ENCODE measurements at places on chromosomes 16 and 17.

DNA sequence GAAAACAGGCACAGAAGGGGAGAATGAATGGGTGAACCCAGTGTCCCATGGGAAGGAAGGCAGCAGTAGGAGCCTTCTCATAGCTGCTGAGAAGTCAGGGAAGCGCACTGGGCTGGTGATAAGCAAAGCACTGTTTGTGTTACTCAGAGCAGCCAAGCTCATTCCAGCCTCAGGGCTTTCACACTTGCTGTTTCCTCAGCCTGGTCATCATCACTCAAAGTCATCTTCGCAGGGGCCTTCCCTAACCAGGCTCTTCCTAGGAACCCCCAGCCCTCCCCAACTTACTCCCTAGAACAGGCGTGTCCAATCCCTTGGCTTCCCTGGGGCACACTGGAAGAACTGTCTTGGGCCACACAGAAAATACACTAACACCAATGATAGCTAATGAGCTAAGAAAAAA is 32.1 kb upstream of the LONP2 start:
- DNase-seq = no peak

DNA sequence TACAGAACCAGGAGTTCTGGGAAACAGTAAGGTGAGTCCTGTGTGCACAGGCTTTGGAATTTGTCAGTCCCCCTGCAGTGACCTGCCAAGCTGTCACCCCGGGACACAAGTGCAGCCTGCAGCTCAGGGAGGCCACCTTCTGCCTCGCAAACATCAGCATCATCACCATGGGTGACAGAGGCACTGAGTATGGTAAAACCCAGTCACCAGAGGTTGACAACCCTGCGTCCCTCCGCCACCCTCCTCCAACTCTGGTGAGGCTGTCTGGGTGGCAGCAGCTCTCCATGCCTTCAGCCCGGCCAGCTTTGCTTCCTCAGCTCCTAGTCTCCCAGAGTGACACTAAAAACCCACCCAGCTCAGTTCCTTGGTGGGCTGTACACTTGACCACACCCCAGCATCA is 221.0 kb downstream of the CPPED1 start:
- DNase-seq = no peak

DNA sequence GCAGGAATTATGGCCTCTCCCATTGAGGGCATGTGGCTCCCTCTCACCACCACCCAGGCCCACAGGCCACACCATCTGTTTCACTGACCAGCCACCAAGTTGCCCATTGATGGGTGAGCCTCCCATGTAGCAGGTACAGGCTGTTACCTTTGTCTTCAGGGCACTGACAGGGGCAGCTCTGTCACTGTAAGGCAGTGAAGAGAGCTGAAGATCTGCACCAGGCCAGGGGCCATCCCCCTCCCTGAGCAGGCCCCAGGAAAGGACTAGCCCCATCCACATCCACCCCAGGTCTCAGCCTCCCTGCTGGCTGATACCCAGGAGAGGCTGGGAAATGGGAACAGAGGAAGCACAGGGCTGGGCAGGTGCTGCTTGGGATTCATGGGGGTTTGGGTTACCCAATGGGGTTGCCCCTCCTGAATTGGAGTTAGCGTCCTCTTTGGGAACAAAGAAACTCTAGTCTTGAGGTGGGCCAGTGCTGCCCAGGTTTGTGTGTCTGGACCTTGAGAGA is 1691.4 kb downstream of the TP53TG3F start:
- no peak for DNase-seq

GRCh38 chr17:1119924-1120323 is 59.9 kb downstream of the ABR start:
- no peak for DNase-seq

DNA sequence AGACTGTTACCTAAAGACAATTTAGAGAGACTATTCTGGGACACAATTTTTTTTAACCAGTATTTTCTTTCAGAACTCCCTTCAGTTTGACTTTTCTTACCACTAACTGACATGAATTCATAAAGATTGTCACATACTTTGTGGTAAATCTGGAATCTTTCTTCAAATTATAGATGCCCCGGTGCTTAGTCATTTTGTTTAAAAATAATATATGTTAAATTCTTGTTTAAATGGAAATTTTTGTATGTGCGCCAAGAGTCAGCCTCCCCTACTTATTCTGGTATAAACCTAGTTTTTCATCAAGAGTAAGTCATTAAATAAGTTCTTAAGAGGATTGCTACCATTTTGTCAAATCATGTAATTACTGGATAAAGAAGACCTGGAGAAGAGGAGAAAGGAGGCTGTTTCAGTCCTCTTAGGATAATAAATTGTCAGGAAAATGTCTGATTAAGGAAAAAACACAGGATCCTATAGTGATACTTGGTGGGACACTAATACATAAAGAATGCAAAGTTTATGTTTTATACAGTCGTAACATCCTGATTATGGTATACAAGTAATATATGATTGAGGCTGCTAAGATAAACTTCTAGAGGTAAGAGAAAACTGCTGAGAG is 424.4 kb downstream of the PMP22 start:
- no peak for DNase-seq

DNA sequence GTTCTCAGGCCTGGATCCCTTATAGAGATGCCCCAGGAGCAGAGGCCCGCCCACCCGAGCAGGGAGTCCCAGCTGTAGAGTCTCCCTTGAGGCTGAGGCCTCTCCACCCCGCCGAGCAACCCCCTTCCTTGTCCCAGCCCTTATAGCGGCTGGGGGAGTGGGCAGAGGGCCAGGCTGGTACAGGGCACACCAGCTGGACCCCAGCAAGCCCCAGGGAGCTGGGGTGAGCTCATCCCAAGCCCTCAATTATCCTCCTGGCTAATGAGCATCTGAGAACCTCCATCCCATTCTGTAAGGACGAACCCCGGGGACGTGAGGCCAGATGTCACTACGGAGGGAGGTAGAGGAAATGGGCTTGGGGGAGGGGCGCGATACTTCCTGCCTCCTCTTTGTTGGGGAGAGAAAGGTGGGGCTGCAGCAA is 3.2 kb upstream of the SNN start:
- DNase-seq = no peak

- no peak for DNase-seq
These were observed 139.4 kb downstream of the CPPED1 start for GRCh38 chr16:12664164-12664733.

GRCh38 chr16:18953547-18953946 is 27.3 kb upstream of the SMG1 start:
- no peak for DNase-seq

- DNase-seq = no peak
These were observed 7.5 kb downstream of the NATD1 start for GRCh38 chr17:21245639-21246084.

DNA sequence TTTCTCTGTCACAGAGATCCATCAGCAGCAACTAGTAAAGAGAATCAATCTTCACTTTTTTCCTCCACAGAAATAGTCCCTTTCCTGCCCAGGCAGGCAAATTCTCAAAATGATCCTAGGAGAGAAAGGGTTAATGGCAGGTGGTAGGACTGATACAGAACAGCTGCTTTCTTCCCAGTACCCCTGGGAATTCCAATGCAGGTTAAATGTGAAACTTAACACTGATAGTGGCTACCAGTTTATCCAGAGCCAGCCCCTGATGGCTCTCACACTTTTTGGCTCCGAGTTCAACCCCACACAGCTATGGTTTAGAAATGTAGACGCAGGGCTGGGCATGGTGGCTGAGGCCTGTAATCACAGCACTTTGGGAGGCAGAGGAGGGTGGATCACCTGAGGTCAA is 22.2 kb downstream of the MARVELD3 start:
- DNase-seq = no peak

- DNase-seq = no peak
These were observed 577 bp downstream of the TTC19 start for GRCh38 chr17:15999974-16000827.

DNA sequence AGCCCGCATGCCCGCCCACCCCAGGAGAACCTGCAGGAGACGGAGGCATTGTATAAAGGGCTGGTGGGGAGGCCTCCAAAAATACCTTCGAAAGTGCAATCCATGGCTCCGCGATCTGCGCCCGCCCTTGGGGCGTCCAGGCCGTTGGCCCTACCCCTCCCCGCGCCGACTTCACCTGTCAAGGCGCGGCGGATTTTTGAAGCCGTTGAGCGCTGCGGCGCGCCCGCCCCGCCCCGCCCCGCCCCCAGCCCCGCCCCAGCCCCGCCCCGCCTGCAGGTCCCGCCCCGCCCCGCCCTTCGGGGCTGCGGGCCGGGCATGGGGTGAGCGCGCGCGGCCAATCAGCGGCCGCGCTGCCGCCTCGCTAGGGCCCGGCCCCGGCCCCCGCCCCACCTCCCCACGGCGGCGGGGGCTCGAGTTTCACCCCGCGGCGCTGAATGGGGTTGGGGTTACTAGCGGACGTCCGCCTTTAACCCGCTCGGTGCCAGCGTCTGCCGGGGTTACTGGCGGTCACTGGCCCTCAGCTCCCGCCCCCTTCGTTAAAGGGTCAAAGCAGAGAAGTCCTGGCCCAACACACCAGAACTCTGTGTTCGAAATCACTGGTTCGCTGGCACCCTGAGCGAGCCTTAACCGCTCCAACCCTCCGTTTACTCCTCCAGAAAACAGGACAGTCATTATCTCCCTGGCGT is 13.2 kb downstream of the SREBF1 start:
- peak; percentile 90 for DNase-seq

DNA sequence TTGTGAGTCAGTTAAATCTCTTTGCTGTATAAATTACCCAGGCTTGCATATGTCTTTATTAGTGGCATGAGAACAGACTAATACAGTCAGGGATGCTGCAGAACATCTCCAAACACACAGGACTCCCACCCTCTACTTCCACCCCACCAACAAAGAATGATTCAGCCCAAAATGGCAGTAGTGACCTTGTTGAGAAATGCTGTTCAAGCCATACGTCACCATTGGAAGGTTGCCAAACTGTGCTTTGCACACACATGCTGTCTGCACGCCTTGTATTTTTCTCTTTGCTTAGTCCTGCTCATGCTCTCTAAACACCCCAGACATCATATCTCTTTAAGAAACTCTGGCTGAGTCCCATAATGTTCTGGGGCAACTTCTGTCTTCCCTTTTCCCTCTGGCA is 589.6 kb downstream of the WWOX start:
- DNase-seq = no peak

GRCh38 chr16:85166281-85166680 is 54.0 kb upstream of the CIBAR2 start:
- no peak for DNase-seq

DNA sequence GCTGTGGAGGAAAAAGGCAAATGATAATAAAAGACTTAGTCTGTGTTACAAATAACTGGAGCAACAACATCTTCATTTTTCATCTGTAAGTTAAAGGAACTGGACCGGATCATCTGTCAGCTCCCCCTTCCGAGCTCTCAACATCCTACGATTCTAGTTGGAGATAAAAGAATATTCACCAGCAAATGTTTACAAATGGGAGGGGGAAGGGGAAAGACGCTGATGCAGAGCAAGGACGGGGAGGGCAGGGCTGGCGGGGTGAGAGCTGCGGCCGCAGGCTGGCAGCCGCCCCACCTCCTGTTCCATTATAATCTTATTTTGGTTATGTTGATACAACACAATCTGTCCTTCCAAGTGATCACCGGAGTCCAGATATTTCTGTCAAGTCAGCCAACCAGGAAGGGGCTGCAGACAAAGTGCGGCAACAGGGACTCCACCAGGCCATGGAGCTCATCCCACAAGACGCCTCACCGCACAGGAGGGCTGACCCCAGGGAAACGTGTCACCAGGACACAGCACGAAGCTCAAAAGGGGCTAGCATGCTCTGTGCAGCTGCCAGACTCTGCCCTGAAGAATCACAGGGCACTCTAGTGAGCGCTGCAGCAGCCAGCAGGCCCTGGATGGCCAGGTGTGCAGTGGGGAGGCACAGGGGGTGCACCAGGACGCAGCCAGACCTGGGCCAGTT is 19.7 kb downstream of the FBXO31 start:
- no peak for DNase-seq

- DNase-seq = no peak
These were observed 36.6 kb upstream of the EMP2 start for GRCh38 chr16:10616756-10617640.

DNA sequence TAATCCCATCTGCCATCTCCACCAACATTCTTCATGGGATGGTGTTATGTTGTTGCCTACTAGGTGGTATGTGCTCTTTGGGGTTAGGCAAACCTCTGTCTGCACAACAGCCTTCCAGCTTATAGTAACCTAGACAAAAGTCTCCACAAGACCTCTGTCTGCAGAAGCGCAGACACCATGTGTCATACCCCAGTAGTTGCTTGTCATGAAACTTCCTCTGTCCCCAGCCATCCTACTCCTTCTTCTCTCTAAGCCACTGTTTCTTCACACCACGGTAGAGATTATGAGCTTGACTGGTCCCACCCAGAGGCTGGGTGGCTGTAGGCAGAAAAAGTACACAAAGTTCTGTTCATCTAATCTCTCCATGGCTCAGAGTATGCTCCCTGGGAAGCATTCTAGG is 100.3 kb downstream of the MAF start:
- DNase-seq = no peak

DNA sequence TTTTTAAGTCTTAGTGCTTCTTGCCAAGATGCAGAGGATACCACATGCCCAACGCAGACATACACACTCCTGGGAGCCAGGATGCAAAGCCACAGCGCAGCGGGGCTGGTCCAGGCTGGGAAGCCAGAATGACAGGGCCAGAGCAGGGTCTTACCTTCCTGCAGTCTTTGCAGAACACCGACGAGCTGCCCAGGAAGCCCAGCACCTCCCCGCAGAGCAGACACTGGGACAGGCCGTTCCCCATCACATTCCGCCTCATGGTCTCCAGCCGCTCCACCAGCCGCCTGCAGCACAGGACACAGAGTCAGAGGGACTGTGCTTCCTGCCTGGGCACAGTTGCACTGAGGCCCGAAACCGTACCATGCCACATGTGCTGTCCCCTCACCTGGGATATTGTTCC is 33.3 kb downstream of the RPH3AL start:
- DNase-seq = no peak

DNA sequence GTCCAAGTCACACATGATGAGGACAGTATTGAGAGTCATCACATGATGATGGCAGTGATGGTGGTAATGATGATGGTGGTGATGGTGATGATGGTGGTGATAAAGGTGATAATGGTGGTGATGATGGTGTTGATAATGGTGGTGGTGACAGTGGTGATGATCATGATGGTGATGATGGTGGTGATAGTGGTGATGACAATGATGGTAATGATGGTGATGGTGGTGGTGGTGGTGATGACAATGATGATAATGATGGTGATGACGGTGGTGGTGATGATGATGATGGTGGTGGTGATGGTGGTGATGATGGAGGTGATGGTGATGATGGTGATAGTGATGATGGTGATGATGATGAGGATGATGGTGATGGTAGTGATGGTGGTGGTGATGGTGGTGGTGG is 190.2 kb upstream of the ZNF469 start:
- no peak for DNase-seq

DNA sequence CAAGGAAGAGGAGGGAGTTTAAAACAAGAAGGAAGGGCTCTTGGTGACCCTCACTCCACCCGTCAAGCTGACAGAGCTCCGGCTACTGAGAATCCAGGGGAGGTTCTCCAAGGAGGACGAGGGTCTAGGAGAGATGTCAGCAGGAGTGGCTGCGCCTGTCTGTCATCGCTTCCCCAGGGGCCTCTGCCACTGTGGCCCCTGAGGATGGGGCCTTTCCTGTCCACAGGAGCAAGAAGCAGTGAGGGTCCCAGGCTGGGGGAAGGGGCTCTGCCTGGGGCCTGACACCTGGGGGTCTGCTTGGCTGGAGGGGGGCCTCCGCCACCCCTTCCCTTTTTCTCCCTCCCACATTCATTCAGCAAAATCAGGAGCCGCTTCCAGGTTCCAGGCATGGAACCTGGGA is 66.5 kb upstream of the TNRC6C start:
- no peak for DNase-seq

GRCh38 chr16:73036074-73036826 is 11.7 kb downstream of the ZFHX3 start:
- DNase-seq = no peak
